Germinal center (tissue), 1 donor: ENCODE measurements at places on chromosomes 1 and 21.

DNA sequence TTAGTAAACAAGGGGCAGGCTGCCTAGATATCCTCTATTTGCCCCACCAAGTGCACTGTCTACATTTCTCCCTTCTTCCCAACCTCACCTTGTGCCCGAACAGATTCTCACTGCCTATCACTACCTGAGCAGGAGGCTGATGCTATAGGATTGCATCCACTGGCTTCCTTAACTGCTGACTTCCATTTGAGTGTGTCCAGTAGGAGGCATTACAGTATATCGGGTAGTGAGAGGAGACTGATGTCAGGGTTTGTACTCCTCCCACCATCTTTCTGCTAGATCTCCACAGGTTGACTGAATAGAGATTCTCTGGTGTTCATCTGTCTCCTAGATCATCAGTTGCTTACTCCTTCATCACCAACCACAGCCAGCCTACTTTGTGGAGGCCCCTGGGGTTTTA lies 796.3 kb downstream of the LRRIQ3 start:
- DNase-seq = no peak

DNA sequence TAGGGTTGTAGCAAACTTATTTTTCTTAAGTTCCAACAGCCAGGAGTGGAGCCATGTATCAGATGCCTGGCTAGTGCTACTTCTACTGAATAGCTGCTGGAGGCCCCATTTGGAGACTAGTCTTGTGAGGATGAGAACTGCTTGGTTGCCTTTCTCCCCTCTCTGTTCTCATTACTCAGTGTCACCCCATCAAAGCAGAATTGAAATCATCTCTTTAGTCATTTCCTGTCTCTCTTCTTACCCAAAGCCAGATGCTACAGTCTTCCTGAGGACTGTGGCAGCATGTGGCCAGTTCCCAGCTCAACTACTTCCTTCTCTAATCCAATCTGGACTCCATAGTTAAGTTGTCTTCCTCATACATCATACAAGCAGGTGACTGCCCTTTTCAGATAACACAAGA lies 197.5 kb downstream of the BRINP2 start:
- DNase-seq = no peak

DNA sequence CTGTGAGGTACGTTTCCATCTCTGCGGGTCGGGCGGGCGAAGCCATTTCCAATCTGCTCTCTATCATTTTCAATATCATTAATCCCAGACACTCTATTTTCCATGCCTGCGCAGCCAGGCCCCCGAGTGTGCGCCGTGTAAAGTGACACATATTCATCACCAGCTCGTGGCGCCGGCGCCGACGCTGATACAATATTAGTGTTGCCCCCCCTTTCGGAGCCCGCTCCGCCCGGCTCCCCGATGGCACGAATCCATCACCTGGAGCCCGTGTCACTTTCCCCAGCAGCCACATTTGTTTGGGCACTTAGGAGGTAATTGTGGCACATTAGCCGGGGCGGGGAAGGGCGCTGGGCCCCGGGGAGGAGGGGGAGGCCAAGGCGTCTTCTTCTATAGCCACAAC lies 33.7 kb upstream of the DMBX1 start:
- DNase-seq = no peak

- DNase-seq = no peak
Measured at GRCh38 chr21:31874812-31875212, 2.0 kb downstream of the HUNK start.

DNA sequence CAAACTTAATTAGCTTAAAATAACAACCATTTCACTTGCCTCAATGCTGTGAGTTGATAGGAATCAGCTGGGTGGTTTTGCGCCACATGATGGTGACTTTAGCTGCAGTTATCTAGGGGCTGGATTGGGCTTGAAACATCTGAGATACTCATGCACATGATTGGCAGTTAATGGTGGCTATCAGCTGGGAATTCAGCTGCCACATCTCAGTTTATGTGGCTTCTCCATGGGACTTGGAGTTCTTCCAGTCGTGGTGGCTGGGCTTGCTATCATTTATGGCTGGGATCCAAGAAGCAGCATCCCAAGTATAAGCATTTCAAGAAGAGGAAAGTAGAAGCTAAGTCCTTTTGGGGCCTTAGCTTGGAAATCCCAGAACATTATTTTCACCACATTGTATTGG lies 36.4 kb downstream of the PDC start:
- DNase-seq = no peak

DNA sequence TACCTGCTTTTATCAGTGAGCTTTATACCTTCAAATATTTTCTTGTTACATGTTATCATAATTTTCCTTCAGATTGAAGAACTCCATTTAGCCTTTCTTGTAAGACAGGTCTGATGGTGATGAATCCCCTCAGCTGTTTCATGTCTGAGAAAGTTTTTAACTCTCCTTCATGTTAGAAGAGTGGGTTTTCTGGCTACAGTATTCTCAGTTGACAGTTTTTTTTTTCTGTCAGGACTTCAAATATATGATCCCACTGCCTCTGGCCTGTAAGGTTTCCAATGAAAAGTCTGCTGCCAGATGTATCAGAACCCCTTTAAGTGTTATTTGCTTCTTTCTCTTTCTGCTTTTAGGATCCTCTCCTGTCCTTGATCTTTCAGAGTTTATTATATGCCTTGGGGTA lies 248.2 kb downstream of the LBR start:
- DNase-seq = no peak

DNA sequence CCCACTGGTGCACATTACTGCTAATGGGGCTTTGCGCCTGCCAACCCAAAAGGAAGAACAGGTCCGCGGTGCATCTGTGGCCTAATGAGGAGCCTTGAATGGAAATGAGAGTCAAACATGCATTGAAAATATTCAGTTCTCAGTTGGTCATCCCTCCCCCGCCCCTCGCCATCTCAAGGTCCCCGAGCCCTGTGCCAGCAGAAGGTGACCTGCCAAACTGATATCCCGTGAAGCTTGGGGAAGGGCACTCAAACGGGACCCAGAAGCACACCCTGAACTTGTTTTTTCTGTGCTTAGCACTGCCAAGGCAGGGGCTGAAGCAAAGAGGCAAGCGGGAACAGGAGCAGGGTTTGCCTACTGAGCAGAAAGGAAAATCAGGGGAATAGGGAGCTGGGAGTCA lies 67.9 kb upstream of the ZNF648 start:
- DNase-seq = no peak

- no peak for DNase-seq
Measured at GRCh38 chr1:153387785-153388184, 3.1 kb downstream of the S100A8 start.

DNA sequence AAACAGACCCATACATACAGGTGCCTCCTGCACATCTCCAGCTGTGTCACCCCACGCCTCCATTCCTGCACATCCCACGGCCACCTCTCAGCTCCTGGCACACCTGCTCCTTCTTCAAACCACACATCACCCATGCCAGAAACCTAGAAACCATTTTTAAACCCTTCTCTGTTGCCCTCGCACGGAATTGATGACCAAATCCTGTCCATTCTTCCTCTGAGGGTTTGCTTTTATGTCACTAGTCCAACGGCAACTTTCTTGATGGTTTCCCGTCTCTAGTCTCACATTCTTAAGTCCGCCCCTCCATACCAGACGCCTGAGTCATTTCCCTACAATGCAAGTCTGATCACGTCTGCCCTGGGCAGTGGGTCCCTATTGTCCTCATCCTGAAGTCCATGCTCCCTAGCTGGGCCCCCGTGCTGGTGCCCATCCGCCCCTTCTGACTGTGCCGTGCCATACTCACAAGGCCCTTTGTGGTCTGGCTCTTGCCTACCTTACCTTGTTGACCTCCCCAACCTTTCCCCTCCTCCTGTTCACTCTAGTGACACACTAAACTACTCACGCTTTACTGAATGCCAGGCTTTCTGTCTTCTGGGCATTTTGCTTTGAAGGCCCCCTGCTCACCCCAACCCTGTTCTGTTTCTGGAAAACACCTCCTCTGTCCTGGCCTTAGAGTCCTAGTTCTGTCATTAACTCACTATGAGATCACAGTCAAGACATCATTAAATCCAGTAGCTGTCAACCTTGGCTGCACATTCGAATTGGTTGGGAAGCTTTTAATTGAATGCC lies 17.6 kb downstream of the SLC2A1 start:
- no peak for DNase-seq

DNA sequence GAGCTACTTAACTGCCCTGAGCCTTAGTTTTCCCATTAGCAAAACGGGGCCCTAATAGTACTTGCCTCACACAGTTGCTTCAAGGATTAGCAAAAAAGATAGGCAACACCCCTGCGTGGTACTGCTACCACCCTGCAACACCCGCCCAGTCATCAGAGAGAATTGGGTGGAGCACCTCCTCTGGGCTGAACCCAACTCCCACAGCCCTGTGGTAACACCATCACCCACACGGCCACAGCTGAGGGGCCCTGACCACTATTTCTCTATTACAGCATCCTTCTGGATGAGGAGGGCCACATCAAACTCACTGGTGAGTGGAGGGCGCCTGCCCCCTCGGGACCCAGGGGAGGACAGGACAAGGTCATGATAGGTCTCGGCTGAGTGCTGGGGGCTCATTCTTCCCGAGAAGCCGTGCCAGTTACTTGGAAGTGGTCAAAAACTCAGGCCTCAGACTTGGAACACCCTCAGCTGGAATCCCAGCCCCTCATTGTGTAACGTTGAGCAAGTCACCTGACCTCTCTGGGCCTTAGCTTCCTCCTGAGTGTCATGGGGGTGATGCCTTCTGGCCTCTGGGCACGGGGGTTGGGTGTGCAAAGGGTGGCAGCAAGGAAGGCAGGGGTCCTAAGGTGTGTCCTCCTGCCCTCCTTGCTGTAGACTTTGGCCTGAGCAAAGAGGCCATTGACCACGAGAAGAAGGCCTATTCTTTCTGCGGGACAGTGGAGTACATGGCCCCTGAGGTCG lies 24.6 kb downstream of the RPS6KA1 start:
- no peak for DNase-seq

DNA sequence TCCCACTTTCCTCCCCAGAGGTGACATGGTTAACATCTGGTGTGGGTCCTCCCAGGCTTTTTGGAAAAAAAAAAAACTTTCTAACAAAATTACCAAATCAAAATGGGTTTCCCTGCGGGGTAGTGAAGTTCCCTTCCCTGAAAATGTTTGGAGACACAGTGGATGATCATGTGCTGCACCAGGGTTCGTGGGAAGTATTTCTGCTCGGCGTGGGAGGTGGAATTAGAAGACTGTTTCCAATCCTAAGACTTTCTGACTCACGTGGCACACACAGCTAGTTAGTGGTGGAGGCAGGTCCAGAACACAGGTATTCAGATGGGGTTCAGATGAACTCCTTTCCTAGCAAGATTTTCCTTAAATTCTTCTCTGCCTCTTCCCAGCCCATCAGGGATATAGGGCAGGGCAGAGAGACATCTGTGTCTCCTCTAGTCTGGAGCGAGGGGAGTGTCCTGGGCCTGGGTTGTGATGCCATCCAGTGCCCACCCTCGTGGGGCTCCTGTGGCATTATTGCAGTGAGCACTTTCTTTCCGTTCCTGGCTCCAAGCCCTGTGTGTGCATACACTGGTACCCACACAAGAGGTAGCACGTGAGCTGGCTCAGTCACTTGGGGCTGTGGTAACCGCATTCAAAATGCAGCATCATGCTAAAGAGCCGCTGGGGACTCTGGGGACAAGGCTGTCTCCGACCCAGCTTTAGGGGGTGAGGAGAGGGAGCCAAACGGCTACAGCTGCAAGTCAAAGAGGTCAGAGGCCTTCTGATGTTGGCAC lies 27.5 kb downstream of the KCNC4 start:
- DNase-seq = peak; percentile 27

DNA sequence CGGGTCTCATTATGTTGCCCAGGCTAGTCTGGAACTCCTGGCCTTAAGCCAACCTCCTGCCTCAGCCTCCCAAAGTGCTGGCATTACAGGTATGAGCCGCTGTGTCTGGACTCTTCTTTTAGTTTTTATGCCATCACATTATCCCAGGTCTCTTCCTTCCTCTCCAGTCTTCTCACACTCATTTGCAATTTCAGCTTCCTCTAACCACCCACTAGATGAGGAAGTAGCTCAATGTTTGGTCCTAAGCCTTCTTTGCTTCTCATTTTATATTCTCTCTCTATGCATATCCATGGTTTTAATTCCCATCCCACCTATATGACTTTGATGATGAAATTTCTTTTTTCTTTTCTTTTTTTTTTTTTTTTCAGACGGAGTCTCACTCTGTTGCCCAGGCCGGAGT lies 3.1 kb upstream of the ZBTB8A start:
- peak; percentile 39 for DNase-seq

- DNase-seq = no peak
Measured at GRCh38 chr21:33937931-33938339, 22.3 kb upstream of the ATP5PO start.

GRCh38 chr1:54475946-54476516 lies 69.8 kb upstream of the SSBP3 start:
- DNase-seq = no peak

DNA sequence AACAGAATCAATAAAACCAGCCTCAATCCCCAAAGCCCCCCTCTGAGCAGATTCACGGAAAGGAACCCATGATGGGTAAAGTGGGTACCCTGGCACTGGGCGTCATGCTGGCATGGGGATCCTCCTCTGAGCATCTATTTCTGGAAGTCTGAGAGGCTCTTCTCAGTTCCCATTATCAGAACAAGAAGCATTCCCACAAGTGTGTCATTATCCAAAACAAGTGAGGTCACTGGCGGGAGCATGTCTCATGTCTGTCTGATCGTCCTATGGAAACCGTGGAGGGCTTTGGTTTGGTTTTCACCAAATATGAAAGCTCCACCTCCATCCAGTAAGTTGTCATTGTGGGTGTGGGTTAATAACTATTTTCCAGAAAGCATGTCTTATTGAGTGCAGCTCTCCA lies 70.7 kb downstream of the PGM1 start:
- DNase-seq = no peak

GRCh38 chr1:107599220-107599619 lies 365.8 kb downstream of the VAV3 start:
- no peak for DNase-seq

DNA sequence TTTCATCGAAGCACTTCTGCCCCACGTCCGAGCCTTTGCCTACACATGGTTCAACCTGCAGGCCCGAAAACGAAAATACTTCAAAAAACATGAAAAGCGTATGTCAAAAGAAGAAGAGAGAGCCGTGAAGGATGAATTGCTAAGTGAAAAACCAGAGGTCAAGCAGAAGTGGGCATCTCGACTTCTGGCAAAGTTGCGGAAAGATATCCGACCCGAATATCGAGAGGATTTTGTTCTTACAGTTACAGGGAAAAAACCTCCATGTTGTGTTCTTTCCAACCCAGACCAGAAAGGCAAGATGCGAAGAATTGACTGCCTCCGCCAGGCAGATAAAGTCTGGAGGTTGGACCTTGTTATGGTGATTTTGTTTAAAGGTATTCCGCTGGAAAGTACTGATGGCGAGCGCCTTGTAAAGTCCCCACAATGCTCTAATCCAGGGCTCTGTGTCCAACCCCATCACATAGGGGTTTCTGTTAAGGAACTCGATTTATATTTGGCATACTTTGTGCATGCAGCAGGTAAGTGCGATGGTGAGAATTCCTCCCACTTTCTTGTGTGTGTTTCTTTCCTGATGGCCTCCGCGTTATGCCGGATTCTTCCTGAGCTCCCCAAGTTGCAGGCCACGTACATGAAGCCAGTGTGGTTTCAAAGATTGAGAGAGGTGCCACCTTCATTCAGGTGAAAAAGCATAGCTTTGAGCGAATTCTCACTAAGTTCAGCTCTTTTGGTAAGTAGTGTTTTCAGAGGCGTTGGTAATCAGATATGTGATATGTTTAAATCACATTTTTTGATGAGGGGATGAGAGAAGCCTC lies 6.0 kb downstream of the NFIA start:
- no peak for DNase-seq

- DNase-seq = peak; percentile 40
Measured at GRCh38 chr1:155591770-155592169, 18.2 kb upstream of the MSTO1 start.
